NCI-H774 (cell line): ENCODE measurements at places on chromosomes 2 and 18.

- no peak for DNase-seq
Observed at GRCh38 chr2:174878537-174879147, 114.4 kb upstream of the CHRNA1 start.

GRCh38 chr2:225025917-225026571, 16.2 kb downstream of the DOCK10 start:
- no peak for DNase-seq

- no peak for DNase-seq
Observed at GRCh38 chr2:165837122-165837521, 43.1 kb upstream of the GALNT3 start.

DNA sequence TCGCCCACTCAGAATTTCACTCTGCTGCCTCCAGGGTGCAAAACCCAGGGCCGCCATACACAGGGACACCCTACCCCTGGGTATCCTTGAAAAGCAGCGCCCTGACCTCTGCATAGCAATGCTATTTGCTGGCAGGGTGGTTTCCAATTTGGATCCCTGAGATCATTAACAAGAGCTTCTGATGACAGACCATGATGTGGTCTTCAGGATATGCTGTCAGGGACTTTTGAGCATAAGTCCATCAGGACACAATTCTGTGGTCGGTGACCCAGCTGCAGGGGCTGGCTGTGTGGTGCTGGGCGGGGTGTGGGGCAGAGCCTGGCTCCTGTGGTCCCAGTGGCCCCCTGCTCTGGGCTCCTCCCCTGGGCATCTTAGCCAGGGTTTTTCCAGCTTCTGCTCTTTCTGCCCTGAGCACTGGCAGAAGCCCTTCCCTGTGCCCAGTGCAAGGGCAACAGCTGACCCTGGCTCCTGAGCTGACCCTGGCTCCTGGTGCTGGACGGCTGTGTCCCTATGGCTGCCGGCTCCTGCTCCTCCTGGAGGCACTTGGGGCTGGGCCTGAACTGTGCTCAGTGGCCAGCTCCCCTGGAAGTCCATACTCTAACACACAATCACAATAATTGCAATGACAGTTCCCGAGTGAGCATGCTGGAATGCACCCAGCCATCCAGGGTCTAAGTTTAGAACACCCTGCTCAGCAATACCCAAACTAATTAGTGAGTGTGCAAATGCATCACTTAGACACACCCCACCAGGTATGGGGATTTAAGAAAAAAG, 271.5 kb downstream of the HDAC4 start:
- no peak for DNase-seq

DNA sequence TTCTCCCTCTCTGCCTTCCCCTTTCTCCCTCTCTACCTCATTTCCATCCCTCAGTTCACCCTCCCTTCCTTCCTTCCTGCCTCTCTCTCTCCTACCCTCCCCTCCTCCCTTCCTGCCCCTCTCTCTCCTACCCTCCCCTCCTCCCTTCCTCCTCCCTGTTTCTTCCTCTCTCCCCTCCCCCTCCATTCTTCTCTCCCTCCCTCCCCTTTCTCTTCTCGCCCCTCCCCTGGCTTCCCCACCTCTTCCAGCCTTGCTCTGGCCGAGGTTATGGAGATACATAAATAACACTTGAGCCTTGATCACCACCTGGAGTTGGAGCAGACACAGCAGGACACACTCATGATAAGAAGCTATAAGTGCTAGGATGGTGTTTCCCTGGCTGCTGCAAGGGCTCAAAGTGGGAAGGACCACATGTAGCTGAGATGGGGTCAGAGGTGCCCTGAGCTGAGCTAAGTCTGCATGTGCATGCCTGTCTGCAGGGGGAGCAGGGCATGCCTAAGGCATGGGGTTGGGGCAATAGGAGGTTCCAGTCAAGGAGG, 326.1 kb upstream of the HS6ST1 start:
- DNase-seq = no peak

- DNase-seq = peak; percentile 35
Observed at GRCh38 chr2:68594674-68595492, 48.5 kb upstream of the PROKR1 start.

GRCh38 chr2:23862716-23863426, 64.1 kb downstream of the ATAD2B start:
- DNase-seq = no peak

GRCh38 chr2:1653956-1654695, 90.2 kb downstream of the PXDN start:
- DNase-seq = no peak

DNA sequence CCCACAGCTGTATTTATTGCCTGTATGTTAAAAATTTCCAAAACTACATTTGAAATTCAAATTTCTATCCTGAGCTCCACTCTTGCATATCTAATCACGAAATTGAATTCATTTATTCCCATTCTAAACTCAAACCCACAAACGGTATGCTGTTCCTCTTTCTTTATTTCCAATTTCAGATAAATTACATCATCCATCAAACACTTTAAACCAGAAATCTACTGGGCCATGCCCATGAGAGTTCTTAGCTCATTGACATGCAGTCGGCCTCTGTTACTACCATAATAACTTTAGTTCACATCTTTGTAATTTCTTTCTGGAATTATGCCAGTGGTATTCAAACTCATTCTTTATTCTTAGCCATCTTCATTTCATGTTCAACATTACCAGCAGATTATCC, 100.3 kb downstream of the COL3A1 start:
- DNase-seq = no peak

DNA sequence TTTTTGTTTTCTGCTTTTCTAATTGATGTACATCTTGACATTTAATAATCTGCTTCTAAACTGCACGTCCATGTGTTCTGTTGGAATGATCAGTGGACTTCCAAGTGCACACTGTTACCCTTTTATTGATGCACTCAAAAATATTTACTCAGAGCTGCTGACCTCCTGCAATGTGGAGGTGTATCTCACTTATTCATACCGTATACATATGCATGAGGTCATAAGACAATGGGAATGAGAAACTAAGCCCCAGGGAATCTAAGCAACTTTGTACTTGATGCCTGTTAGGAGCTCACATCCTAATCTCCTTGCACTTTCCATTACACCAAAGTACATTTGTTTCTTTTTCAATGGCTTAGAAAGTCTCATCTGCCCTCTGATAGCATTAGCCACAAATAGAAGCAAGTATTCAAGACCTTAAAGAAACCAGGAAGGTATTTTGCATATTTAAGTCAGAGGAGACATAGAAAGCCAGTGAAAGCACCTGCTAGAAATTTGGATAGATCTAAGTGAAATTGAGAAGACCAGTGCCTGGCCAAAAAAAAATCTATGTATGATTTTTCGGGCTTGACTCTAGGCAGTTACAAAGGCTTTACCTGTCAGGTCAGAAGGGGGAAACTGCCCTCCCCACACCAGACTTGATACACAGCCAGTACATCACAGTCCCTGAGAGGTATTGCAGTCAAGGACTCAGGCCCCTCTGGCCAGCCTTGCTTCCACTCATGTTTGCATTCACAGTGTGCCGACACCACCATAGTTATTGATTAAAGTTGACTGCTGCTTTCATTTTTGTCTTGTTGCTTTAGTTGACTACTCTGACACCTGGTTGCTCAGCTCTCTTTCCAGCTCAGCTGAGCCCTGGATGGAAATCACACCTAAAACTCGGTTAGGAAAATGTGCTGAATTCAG, 391.7 kb upstream of the CYRIA start:
- no peak for DNase-seq
